Cortex of kidney (tissue), 1 donor: ENCODE measurements at places on chromosomes 11 and 22.

DNA sequence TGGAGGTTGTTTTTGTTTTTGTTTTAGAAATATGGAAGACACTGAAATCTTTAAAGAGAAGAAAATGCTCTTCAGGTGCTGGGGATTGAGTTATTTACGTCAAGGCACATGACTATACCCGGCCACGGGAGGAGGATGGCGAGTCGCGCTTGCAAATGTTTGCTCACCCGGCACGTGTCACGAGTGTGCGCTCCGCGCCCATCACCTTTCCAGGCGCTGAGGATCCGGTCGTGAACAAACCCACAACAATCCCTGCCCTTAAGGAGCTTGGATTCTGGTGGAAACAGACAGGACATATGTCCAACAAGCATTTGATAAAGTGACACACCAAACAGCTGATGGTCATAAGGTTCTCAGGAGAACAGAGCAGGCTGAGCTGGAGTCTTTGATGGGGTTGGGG lies 715.5 kb downstream of the BRD1 start:
- DNase-seq: no peak

- DNase-seq: no peak
Observed at GRCh38 chr11:9616858-9617257, 43.4 kb downstream of the WEE1 start.

DNA sequence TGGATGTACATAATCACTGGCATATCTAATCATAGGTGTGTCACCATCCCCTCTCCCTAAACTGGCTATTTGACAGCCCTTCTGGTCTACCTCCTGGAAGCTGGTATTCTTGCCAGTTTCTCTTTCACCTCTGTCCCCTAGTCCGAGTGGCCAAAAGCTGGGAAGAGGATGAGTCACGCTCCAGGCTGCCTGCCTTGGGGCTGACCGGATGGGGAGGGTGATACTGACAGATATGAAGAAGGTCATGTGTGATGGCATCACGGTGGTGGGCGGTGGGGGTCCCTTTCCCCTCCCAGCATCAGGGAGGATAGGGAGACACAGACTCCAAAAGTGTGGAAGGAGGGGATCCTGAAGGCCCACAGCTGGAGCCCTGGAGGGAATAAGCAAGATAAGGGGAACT lies 4.8 kb downstream of the OAF start:
- DNase-seq: no peak

GRCh38 chr11:99960536-99960935 lies 726.6 kb upstream of the ARHGAP42 start:
- DNase-seq: no peak

DNA sequence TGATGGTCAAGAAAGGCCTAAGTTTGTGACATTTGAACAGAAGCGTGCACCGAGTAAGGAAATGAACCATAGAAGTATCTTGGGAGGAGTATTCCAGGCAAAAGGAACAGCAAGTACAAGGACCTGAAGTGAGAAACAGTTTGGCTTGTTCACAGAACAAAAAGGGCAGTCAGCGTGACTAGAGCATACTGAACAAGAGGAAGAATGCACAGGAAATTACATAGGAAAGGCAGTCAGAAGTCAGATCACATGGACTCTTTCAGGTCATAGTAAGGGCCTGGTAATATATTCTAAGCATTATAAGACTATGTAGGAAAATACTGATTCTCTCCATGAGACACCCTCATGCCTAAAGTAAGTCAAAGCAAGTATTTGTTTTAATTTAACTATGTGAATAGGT lies 52.3 kb upstream of the GAB2 start:
- no peak for DNase-seq

- no peak for DNase-seq
Observed at GRCh38 chr11:22336587-22336986, 1.6 kb upstream of the SLC17A6 start.

GRCh38 chr22:29269731-29270474 lies 1.8 kb downstream of the EWSR1 start:
- DNase-seq: no peak

- DNase-seq: no peak
Observed at GRCh38 chr11:36395978-36396736, 100.1 kb downstream of the PRR5L start.

DNA sequence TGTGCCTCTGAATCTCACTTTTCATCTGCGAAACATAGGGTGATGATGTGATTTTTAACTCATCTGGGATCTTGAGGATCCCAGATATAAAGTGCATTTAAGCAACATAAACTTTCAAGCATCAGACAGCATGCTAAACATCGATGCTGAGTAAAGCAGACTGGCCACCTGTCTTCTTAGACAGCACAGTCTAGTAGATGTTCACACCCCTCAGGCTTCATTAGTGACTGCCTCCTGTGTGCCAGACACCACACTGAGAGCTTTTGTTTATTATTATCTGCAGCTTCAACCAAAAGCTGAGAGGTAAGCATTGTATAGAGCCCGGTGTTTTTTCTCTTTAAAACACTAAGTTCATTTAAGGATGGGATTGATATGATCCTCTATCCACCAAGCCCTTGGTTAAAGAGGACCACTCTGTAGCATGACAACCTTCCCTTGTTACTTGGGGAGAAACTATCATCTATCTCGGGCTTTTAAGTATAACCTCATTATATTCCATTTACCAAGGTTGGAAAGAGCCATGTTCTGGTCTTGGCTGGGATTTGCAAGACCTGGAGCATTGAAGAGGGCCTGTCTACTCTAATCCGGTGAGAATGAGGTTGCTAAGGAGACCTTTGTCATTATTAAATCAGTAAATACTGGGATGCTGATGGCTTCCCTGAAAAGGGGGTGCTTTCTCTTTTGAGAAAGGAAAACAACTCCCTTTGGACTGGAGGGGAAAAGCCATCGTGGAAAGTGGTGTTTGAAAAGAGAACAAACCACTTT lies 114.2 kb upstream of the SEZ6L start:
- no peak for DNase-seq

GRCh38 chr11:17651681-17652080 lies 67.7 kb upstream of the MYOD1 start:
- no peak for DNase-seq

DNA sequence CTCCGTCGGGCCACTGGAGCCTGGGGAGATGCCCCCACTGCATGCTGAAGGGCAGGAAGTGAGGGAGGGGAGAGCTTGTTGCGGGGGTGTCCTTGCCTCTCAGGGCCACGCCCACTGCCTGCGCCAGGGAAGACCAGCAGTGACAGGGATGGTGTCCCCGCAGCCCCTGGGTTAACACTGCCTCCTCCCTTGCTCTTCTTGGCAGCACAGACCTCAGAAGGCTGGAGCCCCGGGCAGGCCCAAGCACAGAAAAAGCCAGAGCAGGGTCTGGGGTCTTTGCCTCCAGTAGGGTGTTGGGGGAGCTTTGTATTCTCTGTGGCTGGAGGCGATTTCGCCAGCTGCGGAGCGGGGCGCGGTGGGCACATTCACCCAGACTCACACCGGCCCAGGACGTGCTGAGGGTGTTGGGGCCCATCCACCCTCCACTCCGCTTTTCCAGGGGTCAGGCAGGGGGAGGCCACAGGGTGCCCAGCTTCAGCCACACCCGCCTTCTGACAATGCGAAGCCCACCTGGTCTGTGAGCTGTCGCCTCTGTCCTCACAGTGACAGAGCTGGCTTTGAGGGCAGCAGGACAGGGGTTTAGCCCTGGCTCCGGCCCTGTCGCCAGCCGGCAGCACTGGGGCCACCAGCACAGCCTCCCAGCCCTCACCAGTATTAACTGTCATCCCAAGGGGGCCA lies 83.7 kb downstream of the CDKN1C start:
- no peak for DNase-seq
